ENCODE measurements at places on chromosomes 1 and 21.

DNA sequence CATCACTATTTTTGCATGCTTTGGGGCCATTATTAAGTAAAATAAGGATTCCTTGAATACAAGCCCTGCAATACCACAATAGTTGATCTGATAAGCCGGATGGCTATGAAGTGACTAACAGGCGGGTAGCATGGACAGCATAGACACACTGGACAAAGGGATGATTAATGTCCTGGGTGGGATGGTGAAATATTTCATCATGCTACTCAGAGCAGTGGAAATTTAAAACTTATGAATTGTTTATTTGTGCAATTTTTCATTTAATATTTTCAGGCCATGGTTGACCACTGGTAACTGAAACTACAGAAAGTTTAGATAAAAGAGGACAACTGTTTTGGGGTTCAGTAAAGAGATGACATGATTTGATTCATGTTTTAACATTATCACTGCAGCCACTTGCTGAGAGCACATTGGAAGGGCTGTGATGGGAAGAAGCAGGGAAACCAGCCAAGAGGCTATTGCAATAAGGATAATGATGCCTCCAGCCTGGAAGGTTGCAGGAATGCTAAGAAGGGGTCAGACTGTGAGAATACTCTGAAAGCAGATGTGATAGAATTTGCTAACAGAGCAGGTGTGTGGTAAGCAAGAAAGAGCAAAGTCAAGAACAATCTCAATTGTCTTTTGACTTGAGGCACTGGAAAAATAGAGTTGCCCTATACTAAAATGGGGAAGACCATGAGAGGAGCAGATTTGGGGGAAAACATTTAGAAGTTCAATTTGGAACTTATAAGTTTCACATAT, 62.5 kb upstream of the TNFSF4 start:
- DNase-seq: no peak

DNA sequence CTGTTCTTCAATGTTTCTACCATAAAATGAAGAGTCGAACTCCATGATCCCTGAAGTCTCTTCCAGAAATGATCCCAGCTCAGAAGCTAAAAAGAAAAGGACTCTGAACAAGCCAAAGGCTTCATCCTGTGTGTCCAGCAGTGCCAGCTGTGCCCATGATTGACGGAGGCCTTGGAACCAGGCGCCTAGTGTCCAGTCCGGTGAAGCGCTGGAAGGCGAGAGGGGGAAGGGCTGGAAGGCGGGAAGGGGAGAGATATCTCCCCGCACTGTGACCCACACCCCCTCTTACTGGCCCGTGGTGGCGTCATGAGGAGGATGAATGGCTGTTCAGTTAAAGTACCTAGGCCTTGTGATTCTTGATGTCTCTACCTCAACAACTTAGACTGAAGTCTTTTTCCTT, 10.4 kb upstream of the PLEKHA6 start:
- no peak for DNase-seq

DNA sequence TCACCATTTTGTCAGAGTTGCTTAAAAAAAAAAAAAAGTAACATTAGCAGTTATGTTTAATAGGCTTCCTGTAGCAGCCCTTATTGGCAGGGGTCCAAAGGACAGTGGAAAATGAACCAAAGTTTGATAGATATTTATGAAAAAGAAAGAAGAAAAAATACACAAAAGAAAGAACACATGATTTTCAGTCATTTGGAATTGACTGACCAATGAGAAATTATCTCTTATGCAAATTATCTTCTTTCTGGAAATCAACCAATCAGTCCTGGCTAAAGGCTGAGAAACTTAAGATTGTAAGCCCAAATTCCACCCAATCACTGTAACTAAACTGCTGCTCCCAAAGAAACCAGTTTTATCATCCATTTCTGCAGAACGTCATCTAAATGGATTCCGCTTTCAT, 282.4 kb downstream of the TM2D1 start:
- DNase-seq: no peak

DNA sequence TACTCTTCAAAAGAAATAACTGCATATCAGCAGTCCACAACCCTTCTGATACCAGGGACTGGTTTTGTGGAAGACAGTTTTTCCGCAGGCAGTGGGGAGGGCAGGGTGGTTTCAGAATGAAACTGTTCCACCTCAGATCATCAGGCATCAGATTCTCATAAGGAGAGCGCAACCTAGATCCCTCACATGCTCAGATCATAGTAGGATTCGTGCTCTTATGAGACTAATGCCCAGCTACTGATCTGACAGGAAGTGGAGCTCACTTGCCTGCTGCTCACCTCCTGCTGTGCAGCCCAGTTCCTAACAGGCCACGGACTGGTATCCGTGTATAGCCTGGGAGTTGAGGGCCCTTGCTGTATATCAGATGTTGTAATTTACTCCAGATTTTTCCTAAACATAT, 11.5 kb downstream of the RO60 start:
- no peak for DNase-seq

GRCh38 chr21:27323331-27323730, 356.4 kb upstream of the ADAMTS5 start:
- DNase-seq: no peak

DNA sequence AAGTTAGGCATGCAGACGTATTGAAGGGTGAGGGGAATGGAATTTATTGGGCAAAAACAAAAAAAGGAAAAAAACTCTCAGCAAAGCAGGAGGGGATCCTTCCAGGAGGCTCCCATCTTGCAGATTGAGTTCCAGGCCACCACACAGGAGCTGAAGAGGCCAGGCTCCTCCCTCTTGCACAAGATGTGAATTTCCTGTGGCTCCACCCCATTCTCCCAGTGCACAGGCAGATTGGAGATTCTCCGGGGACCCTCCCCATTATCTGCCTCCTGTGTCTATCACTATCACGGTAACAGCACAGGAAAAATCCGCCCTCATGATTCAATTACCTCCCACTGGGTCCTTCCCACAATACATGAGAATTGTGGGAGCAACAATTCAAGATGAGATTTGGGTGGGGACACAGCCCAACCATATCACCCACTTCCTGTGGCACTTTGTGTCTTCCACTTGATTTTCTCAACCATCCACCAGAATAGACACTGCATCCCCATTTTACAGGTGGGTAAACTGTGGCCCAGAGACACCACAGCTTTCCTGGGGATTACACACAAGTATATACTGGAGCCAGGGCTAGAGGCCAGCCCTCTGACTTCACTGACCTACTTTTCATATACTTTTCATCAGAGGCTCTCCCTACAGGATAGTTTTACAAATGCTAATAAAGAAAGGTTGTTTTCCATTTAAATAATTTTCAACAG, 18.9 kb upstream of the COL6A1 start:
- DNase-seq: no peak

DNA sequence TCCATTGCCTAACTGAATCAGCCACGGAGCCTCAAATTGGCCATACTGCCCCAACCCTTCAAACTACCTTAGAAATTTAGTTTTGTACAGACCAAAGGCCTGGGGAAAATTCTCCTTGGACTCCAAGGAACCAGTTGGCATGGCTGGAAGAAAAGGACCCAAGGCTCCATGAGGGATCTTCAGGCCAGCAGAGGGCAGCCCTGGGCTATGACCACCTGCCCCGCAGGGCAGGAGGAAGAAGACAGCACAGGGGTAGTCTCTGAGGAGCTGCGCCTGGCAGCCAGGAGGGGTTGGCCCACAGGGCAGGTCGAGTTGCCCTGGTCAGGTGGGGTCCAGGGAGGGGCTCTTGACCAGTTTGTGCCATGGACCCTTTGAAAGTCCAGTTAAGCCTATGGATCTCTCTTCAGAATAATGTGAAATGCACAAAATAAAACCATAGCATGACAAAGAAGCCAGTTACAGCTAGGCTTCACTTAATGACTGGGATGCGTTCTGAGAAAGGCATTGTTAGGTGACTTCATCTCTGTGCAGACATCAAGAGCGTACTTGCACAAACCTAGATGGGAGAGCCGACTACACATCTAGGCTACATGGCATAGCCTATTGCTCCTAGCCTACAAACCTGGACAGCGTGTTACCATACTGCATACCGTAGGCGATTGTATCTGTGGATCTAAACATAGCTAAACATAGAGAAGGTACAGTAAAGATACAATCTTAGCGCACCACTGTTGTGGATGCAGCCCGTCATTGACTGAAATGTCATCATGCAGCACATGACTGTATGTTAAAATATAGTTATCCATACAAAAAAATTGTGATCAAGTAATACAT, 26.1 kb downstream of the CACNA1S start:
- no peak for DNase-seq

- DNase-seq: no peak
Observed at GRCh38 chr1:41925712-41926111, 7.0 kb upstream of the HIVEP3 start.

DNA sequence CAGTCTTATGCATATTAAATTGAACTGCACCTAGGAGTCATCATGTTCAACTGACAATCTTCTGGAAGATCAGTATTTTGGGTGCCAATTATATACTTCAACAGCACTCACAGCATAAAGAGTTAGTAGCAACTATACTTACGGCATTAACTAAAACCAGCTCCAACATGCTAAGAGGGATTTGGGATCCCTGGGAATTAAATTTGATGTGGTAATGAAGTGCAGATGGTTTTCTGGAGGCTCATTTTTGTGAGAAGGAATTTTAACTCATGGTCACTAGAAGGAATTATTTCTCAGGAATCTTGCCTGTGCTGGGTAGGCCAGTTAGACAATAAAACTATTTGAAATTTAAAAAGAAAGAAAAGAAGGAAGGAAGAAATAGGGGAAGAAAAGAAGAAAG, 18.3 kb downstream of the IFI44 start:
- DNase-seq: no peak

DNA sequence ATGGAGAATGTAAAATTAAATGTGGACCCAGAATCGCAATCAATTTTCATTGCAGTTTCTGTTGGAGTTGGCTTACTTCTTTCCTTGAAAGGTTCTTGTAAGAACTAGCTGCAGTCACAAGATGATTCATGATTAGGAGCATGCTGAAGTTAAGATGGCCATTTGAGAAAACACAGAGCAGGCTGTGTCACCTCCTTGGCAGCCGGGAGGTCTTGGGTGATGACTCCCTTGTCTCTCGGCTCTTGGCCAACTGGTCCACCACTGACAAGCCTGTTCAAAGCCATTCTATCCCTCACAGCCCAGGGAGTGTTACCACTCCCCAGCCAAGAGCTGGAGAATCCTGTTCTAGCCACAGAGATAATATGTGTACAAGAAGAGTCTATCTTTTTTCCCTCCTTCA, 40.6 kb downstream of the OPTC start:
- DNase-seq: no peak

DNA sequence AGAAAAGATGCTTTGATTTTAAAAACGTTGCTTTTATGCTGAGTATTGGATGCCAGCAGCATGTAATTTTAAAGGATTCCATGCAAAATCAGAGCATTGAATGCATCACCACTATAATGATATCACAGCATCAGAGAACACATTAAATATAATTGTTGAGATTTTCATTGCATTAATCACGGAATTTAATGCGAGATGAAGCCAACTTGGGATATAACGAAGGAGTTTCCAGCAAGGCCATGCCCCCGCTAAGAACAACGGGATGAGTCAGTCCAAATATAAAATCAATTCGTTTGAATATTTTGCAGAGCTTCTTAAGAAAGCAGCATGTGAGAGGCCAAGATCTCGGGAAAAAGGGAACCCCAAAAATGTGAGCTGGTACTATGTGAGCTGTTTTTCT, 423.4 kb upstream of the CHRM3 start:
- no peak for DNase-seq

DNA sequence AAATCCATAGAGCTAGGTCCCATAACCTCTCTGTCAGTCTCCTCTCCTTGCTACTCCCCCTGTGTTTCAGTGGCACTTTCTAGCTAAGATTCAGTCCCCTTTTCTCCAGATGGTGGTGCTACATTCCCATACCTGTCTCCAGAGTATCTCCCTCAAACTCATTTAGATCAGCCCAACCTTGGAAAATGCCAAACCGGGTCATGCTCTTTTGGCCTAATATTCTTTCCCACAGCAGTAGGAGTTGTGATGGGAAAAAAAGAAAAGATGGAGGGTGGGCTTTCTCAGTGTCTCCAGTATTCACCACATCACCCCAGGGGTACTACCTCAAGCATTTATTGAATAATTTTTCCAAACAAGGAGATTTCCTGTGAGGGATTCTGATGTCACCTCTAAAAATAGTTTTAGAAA, 3.2 kb upstream of the RXFP4 start:
- DNase-seq: peak; percentile 31

DNA sequence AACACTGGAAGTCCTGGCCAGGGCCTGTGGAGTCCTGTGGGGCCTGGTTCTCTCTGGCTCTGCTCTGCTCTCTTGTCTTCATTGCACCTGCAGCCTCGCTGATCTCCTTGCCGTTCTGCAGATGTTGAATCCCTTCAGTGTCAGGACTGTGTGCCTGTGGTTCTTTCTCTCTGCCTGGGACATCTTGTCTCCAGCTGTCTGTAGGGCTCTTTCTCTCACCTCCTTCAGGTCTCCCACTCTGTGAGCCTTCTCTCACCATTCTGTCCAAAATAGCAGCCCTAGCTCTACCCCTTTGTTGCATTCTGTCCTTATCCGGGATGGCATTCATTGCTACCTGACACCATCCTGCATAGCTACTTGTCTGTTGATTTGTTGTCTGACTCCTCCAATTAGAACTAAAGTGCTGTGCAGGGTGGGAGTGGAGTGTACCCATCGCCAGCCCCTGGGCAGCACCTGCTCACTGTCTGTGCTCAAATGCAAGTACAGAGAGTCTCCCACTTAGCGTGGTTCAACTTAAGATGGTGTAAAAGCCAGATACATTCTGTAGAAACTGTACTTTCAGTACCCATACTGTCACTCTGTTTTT, 8.9 kb downstream of the PGBD2 start:
- no peak for DNase-seq

- DNase-seq: no peak
Observed at GRCh38 chr1:78227705-78228635, 182.2 kb downstream of the GIPC2 start.

DNA sequence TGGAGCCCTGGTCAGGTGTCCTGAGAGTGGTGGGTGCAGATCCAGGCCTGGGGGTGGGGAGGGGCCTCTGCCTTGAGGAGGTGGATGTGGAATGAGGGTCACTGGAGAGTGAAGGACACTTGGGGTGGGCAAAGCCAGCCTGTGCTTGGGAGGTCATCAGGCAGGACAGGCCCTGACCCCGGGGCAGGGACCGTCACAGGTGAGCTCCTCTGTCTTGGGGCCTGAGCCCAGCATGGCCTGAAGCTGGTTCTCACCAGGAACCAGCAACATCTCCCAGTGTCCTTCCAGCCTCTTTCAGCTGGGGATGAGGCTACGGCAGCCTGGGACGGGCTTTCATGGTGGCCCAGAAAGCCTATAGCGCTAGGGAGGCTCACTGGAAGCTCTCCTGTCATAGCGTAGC, 831 bp upstream of the KRTAP10-2 start:
- DNase-seq: no peak

DNA sequence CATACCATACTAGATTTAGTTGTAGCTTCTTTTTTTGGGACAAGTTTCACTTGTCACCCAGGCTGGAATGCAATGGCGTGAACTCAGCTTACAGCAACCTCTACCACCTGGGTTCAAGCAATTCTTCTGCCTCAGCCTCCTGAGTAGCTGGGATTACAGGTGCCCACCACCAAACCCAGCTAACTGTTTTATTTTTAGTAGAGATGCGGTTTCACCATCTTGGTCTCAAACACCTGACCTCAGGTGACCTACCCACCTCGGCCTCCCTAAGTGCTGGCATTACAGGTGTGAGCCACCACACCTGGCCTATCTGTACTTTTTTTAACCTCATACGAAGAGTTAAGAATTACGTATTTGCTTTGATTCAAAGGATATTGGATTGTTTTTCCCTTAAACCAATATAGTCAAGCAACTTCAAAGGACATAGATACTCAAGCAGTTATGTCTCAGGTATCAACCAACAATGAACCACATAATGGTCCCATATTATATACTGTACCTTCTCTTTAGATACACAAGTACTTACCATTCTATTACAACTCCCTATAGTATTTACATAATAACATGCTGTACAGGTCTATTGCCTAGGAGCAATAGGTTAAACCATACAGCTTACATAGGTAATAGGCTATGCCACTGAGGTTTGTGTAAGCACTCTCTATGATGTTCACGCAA, 7.5 kb downstream of the HMGN1 start:
- no peak for DNase-seq

Data from smooth muscle cell of the brain vasculature (primary cell).